ENCODE measurements at places on chromosomes 7 and 10.

DNA sequence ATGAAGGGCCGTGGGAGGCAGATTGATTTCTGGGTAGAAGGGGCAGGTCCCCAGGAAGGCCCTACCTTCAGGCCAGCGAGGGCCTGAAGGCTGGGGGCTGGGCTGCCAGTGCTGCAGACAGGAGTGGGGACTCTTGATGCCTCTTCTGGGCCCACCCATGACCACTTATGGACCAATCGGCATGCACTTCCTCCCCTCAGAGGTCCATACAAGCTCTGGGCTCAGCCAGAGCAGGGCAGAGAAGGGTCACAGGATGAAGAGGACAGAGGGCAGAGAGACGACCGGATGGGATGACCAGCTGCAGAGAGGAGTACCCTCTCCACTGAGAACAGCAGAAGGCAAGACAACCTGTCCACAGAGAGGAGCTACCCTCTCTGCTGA lies 120.1 kb downstream of the DYNC2I1 start:
- DNase-seq: no peak

DNA sequence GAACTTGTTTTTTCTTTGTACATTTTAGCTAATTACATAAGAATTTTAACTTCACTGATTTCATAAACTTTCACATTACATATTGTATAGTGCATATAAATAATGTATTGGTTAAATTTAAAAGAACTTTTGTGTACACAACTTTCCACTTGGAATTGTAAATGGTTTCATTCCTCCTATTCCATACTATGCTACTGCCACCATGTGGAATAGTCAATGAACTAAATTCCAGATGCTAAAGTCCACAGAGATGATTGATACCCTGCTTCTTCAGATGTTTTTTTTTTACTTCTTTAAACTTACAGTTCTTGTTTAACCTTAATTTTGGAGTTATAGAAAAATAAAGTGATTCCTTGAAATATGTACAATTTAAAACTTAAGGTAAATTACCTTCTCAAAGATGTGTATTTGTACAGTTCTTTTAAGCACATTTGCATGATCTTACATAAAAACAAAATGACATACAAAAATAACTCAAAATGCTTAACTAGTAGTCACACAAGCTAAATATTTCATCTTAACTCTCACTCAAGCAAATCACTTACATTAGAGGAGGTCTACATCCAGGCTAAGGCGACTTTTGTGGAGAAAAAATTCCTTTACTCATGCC lies 247.6 kb upstream of the HGF start:
- DNase-seq: peak; percentile 19

DNA sequence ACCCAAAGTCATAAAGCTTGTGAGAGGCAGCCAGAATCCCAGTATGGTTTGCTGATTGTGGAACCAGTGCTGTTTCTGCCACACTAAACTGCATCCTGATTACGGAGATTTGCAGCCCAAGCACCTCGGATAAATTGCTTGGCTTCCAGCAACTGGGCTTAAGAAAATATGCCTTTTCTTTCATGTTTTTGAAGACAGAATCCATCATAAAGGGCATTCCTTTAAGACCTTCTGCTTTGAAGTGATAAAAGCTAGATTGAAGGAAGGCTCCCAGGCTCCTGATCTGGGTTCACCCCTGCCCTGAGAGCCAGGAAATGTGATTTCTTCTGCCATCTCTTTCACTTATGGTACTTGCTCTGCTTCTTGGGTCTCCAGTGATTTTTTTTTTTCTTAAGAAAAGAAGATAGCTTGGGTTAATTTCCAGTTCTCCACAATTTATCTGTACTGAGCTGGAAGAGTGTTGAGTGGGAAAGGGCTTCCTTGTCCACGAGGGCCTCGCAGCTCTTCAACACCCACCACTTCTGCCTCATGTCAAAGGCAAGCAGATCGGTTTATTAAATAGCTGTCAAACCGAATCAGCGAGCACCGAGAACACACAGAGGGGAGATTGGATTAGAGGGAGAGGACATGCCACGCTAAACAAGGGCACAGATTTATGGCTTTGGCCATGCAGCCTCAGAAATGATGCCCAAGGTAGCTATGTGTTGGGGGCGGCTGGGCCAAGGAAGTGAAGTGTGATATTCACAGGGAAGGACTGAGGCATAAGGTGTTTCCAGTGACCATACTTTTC lies 94.9 kb upstream of the TBX20 start:
- no peak for DNase-seq

DNA sequence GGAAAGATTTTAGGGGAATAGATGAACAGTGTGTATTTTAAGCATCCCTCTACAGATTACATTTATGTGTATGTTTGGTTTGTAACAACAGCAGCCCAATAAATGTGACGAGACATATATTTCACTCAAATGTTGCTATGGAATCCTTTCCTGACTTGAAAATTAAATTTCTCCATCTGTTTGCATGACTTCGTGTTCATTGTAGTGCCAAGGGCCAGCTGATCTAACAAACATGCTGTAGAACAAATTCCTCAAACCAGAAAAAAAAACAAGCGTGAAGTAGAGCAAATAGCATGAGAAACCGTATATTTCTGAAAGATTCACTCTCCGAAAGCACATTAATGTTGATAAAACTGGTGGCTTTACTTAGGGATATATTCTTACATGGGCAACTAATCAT lies 87.8 kb downstream of the NRCAM start:
- DNase-seq: no peak

GRCh38 chr10:131876017-131876416 lies 24.8 kb upstream of the PPP2R2D start:
- DNase-seq: no peak

- DNase-seq: no peak
Measured at GRCh38 chr10:125079091-125079600, 81.2 kb downstream of the CTBP2 start.

DNA sequence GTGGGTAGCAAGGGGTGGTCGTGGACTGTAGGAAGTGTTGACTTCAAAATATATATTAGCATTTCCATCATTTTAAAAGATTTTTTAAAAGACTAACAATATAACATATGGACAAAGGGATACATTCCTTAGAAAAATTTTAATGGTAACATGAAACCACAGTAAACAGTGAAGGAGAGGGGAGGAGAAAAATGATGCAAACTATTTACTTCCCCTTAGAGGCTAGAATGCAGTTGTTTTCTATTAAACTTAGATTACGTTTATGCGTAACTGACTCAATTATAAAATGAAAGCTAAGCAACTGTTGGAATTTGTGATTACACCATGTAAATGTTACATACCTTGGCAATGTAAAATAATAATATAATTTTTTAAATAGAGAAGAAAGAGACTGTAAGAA lies 41.3 kb downstream of the CALD1 start:
- DNase-seq: no peak

- DNase-seq: no peak
Measured at GRCh38 chr7:102467581-102468477, 3.0 kb downstream of the LRWD1 start.

- DNase-seq: no peak
Measured at GRCh38 chr10:87608756-87609155, 50.9 kb upstream of the PAPSS2 start.

GRCh38 chr10:70130878-70131559 lies 1.6 kb downstream of the AIFM2 start:
- DNase-seq: no peak

GRCh38 chr7:25727446-25727845 lies 424.6 kb upstream of the NFE2L3 start:
- DNase-seq: no peak

GRCh38 chr7:110446658-110447057 lies 644.3 kb upstream of the LRRN3 start:
- no peak for DNase-seq

DNA sequence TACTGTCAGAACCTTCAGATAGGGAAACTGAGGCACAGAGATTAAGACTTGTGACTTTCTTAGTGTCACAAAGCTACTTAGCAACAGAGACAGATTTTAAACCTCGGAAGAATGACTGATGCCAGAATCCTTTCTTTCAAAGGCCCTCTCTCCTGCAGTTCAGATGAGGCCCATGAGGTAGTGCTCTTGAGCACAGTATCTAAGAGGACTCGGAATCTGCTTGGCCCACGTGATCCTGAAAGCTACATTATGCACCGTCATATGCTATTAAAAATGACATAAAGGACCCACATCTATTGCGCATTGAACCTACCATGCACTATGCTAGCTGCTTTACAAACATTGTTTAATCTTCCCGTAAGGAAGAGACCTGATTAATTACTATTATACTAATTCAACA lies 355.9 kb downstream of the SFMBT2 start:
- DNase-seq: peak; percentile 24

DNA sequence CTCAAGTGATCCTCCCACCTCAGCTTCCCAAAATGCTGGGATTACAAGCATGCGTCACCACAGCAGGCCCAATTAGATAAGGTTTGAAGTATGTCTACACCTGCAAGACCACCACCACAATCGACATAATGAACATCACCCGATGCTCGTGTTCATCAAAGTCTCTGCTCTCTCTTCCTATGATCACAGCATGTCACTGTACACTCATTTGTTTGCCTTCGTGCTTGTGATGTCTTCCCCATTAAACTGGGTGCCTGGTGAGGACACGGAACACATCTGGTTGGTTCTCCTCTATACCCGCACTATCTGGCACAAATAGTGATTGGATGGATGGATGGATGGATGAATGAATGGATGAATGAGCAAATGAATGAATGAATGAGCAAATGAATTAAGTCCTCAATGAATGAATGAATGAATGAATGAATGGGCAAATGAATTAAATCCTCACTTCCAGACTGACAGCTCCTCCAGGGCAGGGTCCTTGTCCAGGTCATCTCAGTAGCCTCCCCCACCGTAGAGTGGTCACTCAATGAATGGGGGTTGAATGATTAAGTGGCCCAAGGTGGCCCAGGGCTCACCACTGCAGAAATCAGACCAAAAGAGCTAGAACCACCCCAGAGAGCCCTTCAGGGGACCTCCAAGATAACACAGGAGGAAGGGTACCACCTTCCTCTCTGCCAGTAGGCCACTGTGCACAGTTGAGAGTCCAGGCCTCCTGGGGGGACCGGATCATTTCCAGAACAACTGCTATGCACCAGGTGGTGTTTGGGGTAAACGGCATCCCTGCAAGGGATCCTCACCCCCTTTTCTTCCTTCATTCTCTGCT lies 101.9 kb upstream of the TNRC18 start:
- peak; percentile 25 for DNase-seq

DNA sequence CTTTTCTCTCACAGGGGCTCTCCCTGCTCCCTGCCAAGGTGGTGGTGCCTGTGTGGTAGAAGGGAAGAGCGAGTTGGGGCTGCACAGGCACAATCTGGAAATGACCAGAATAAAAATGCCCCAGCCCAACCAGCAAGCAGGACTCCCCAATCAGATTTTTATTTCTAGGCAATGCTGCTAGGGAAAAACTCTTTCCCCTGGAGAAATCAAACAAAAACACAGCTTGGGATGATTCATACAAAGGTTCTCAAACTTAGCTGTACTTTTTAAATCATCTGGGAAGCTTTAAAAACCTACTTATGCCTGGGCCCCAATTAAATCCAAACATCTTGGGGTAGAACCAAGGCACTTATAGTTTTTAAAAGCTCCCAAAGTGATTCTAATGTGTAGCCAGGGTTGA lies 243.2 kb downstream of the HTR7 start:
- no peak for DNase-seq

- peak; percentile 49 for DNase-seq
Measured at GRCh38 chr10:78299851-78300468, 266.3 kb downstream of the RPS24 start.

GRCh38 chr7:127873715-127874636 lies 157.3 kb downstream of the LRRC4 start:
- no peak for DNase-seq

- peak; percentile 48 for DNase-seq
Measured at GRCh38 chr10:69516316-69516715, 56.9 kb downstream of the NEUROG3 start.

GRCh38 chr7:117672453-117672852 lies 192.6 kb downstream of the CFTR start:
- DNase-seq: no peak

- DNase-seq: no peak
Measured at GRCh38 chr10:7622969-7623368, 43.8 kb downstream of the ITIH5 start.

GRCh38 chr7:37920305-37920848 lies at the start of gene EPDR1:
Gene EPDR1, plus strand, starts transcription at chr7:37920640. Its CDS starts 300 bp downstream, at chr7:37920940.
- DNase-seq: peak; percentile 5

DNA sequence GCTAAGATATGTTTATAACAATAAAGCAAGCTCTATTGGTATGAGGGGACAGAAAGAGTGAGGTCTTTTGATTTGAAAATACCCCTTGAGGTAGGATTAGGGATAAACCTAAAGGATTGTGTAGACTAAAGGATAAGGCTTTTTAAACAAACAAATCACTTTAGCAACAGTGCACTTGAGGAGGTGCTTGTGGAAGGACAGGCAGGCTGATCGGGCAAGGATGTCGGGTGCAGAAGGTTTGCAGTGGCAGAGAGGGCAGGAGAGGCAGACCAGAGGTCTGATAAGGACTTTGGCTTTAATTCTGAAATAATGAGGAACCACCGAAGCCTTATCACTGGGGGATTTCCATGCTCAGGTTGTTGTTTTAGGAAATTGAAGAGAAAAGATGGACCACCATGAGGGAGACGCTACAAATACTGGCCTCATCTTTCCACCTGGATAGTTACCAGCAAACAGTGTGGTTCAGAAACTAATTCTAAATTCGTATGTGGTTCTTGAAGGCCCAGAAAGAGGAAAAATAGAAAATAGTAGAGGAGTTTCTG lies 119.5 kb upstream of the KLF6 start:
- DNase-seq: no peak

DNA sequence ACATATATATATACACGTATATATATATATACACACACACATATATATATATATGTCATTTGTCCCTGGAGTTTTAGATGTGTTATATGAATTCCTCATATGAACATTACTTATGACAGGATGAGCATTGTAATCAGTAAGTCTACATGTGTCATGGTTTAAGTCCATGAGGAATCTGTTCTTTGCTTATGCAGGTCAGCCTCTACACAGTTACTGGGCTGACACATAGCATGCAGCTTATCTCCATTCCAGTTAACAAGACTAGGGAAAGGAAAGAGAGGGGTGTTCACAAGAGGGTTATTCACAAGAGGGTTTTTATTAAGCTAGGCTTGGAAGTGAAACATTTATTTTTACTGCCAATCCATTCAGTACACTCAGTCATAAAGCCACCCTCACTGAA lies 226.7 kb downstream of the SNX13 start:
- no peak for DNase-seq

- DNase-seq: no peak
Measured at GRCh38 chr10:132762267-132762666, 23.7 kb downstream of the NKX6-2 start.

- DNase-seq: no peak
Measured at GRCh38 chr7:105079348-105079747, 65.3 kb downstream of the KMT2E start.

DNA sequence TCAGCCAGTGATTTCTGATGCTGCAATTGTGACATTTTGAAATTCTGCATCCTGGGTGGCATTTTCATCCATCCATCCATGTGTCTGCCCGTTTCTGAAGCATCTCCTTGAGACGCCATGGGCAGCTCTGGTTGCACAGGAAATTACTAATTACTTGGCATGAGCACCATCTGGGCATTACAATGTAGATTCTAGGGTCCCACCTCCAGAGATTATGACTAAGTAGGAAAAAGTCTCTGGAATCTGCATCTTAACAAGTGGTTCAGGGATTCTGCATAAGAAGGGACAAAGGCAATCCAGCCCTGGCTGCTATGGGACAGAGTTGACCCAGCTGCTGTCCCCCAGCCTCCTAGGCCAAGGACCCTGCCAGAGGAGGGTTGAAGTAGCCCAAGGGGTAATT lies 65.3 kb downstream of the CUZD1 start:
- DNase-seq: no peak

All from OCI-LY7 (cell line).